ENCODE measurements at places on chromosomes 1 and 21. TPM values are rescaled to one million over a fixed set of nuclear protein-coding genes. Genes with fewer than 3 reads are reported as not detected.

Gene SPRR1A
- not detected for polyA plus RNA-seq

Gene JMJD4
- polyA plus RNA-seq: 7.9 TPM

Gene SIPA1L2
- polyA plus RNA-seq: 103 TPM

Gene ERVH48-1
- polyA plus RNA-seq: 0.08 TPM

Gene ITGB2
- 6.1 TPM for polyA plus RNA-seq

Gene APOBEC4
- polyA plus RNA-seq: 0.30 TPM

Gene AADACL4
- polyA plus RNA-seq: not detected

Gene SPRR2F
- not detected for polyA plus RNA-seq

Gene KDF1
- not detected for polyA plus RNA-seq

Gene CELSR2
- polyA plus RNA-seq: 2.1 TPM

DNA sequence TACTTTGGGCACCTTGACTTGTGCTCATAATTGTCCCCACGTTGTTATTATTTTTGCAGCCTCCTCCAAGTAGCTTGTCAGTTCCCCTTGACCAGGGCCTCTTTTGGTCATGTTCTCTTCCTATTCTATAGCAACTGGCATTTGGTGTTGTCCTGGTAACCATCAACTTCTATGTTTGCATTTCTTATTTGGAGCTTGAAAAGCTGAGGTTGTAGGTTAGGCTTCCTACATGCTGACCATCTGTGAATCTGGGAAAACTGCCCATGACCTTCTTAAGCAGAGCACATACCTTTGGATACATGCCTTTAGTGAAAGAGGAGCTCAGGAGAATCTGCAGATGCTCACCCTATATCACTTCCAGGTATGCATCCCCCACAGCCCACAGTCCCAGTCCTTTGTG lies 160.8 kb downstream of the HHAT start:
- DNase-seq: no peak

GRCh38 chr1:214018386-214019268 lies 30.9 kb downstream of the PROX1 start:
- no peak for DNase-seq

GRCh38 chr21:33401630-33401992 lies 1.6 kb upstream of the IFNGR2 start:
- no peak for DNase-seq

- no peak for DNase-seq
Observed at GRCh38 chr1:27339213-27339612, 2.6 kb upstream of the SYTL1 start.

GRCh38 chr1:223076362-223076761 lies 66.7 kb downstream of the TLR5 start:
- no peak for DNase-seq

DNA sequence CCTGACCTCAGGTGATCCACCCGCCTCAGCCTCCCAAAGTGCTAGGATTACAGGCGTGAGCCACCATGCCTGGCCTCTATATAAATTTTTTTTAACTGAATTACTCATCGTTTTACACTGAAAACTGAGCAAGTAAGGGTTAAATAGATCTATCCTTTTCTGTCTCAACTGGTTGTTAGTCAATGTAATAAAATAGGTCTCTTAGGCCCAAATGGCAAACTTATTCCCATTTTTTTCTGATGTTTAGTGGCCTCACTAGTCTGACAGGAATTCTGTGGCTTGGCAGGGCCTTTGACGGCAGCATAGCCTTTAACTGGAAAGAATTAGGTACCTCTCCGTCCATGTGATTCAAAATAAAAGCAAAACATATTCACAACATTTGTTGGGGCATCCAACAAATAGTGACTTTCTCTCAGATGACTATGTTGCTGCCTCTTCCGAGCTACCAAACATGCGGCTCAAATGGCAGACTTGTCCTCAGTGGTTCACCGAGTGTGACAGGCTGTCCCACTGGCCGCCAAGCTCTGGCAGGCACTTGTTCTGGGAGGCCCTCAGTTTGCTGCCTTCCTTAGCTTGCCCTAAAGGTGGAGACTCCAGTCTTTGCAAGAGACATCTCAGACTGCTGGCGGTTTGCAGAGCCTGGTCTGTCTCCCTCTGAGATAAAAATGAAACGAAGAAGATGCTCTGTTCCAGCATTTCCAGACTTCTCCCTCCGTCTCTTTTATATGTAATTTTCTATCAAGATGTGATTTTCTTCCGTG lies 17.4 kb downstream of the ATP1A4 start:
- no peak for DNase-seq

DNA sequence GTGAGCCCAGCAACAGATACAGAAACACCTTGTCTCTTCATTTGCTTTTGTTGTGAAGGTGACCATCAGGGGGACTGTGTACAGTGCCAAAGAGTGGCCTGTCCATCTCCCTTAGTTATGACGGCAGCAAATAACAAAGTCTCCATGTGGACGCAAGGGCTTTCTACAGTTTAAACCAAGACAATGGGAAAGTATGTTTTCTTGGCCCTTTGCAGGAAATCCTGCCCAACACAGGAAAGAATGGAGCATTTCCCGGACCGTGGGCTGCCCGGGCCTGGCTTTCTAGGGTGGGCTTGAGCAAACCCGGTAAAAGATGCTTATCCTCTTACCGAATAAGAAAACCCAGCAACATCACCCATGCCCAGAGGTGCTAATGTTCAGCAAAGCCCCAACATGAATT lies 87.3 kb downstream of the ZBTB18 start:
- DNase-seq: peak; percentile 42

DNA sequence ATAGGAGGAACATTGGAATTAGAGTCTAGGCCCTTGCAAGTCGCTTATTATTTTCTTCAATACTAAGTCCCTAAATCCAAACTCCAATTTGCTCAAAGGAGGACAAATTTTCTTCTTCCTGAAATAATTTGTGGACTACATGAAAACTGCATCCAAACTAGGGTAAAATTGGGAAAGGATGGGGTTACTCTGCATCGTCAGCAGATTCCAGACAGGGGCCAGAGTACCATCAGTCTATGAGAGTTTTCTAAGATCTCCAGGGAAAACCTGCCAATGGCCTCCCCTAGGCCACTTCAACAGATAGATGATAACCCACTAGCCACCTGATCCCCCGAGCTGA lies 508 bp downstream of the HEYL start:
- no peak for DNase-seq

GRCh38 chr1:174135211-174135610 lies 24.1 kb upstream of the RABGAP1L start:
- DNase-seq: no peak

DNA sequence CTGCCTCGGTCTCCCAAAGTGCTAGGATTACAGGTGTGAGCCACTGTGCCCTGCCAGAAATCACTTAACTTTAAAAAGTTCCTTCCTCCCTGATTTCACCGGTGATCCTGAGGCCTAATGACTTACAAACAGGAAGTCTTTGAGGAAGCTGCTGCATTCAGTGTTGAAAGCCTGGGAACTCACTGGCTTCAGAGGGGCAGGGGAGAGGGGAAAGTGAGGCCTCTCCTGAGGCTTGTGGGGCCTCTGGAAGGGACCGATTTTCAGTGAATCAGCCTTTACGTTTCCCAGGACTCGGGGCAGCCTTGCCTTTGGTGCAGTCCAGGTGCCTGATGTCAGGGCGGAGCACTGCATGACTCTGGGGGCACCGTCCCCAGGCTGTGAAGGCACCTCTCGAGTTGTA lies 30.1 kb upstream of the ARHGEF10L start:
- no peak for DNase-seq

DNA sequence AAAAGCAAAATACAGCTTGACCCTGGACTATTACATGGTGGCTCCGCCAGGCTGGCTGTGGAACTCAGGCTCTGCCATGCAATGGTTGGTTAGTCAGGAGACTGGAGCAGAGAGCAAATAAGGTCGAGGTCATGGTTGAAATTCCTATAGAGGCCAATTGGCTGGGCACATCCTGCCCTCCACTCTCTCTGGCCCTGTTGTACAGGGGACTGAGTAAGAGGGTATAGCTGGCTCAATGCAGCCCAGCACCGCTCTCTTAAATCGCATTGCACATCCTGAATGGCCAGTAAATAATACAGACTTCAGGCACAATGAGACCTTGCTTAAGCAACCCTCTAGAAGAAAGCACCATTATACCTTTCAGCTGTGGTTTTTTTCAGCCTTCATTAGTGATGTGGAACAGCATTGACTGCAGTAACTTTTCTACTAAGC lies 59.3 kb upstream of the PPP2R5A start:
- DNase-seq: no peak

GRCh38 chr1:117036018-117036461 lies 24.1 kb upstream of the TTF2 start:
- no peak for DNase-seq

- DNase-seq: peak; percentile 82
Observed at GRCh38 chr1:29122682-29123052, 1.0 kb downstream of the TMEM200B start.

GRCh38 chr1:204754821-204755220 lies 69.3 kb upstream of the LRRN2 start:
- DNase-seq: no peak
